NCI-H2081 treated with DMSO at 0.1 percent for 48 hours (cell line): ENCODE measurements at places on chromosomes 3 and 15.

GRCh38 chr3:117788061-117788460, 1078.5 kb downstream of the TUSC7 start:
- DNase-seq: no peak

DNA sequence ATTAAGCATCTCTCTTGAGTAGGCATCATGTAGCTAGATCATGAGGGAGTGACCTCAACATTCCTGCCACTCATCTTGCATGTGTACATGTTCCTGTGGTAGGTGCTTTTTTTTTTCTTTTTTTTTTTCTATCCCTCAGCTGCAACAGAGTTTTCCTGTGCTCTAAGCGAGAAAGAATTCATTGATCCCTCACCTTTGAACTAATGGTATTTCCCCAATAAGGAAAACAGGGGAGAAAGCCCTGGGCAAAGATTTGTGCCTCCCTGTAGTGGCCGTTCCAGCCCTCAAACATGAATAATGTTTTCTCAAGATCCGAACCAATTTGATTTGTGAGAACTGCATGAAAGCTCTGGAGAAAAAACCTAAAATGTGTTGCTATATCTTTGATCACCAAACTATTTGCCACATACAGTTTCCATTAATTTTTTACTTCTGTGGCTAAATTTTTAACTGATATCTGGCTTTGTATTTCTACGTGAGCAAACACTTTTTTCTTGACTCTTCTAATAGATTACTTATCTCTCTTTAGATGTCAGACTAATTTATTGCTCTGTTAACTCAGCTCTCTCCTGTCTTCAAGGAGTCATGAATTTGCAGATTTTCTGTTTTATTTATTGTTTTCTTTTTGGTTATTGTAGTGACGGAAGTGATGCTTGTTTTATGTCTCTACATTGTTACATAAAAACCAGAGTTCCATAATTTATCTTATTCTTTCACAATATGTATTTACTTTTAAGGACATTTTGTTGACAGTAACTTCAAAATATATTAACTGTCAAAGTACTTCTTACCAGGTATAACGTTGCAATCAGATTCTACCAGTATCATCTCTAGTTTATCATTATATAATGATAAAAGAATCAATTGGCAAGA, 1396.5 kb downstream of the OTOL1 start:
- no peak for DNase-seq

DNA sequence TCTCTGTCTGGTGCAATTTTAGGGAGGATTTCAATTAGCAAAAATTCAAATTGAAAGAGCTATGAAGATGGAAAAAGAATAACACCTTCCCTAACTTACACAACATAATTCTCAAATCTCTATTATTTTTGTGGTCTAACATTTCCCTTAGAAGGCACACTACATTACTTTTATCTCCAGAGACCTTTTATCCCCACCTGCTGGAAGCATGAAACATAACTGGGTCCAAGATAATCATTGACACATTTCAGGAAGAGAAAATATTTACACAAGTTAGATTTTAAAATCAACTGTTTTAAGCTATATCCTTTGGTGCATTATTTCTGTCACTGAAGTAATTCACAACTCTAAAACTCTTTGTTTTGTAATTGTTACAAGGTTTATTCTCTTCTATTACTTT, 779.5 kb downstream of the ROBO1 start:
- DNase-seq: no peak

- no peak for DNase-seq
Observed at GRCh38 chr15:32878869-32879805, 161.3 kb downstream of the GREM1 start.

DNA sequence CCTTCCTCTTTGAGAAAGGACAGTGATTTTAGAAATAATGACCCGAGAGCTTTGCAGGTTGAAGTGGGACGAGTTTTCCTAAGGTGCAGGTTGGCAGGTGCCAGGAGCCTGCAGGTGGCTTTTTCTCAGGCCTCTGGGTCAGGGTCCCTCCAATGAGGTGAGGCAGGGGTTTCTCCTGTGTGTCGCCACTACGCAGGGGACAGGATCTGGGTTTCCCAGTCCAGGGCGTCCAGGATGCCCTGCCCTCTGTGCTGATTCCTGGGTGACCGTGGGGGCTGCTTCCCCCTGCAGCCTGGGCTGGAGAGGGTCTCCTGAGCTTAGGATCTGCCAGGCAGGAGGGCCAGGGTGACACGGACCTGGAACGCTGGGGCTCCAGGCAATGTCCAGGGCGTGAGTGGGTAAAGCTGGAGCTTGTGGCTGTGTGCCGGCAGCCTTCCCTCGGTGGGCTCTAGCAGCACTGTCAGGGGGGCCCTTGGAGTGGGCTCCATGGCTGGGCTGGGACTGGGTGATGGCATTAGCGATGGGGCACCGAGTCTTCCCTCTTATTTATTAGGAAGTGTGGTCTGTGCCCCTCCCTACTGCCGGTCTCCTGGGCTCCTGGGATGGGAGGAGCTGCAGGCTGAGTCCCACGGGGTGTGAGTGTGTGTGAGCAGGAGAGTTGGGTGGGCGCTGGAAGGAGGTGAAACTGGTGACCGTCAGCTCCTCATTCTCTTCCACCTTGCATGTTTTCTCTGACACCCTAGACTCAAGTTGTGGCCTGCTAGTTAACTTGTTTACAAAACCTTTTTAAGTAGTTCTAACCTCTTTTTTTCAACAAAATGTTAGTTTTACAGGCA, 1.8 kb downstream of the APBA2 start:
- no peak for DNase-seq

DNA sequence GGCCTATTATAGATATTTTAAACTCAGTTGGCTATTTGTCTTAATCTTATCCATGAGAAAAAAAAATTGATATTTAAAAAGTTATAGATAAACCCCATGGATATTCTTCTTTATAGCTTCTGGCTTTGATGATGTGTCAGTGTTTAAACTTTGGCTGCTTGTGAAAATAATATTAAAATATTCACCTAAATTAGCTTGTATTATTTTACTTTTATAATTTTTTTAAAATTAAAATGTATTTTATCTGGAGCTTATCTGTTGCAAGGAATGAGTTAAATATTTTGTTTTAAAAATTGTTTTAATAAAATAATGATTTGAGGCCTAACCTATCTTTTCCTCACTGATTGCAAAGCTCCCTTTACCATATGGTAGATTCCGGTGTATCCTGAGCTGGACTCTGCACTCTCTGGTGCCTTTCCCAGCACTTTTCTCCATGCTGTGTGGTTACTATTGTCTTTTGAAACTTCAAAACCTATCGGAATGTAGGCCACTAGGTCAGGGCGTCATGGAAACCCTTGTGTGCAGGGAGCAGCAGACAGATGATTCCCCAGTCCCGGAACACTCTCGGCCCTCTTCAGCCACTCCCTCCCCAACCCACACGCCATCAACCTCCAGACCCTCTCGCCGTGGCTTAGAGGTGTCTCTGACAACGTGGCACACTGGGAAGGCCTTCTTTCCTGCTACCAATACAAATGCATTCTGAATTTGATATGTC, 252.3 kb upstream of the ATP10A start:
- no peak for DNase-seq

DNA sequence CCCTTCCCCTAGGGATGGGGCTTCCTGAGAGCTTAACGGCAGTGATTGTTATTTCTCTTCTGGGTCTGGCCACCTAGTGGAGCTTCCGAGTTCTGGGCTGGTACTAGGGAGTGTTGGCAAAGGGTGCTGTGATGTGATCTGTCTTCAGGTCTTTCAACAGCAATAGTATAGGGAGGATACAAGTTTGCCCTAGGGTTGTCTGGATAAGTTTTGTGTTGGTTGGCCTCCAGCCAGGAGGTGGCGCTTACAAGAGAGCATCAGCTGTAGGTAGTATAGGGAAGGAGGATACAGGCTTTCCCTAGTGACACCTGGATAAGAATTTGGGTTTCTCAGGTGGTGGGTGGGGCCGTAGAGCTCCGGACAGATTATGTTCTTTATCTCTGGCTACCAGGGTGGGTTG, 19.2 kb upstream of the CPOX start:
- no peak for DNase-seq

- DNase-seq: no peak
Observed at GRCh38 chr3:51975852-51976549, 1.1 kb downstream of the ABHD14A start.

DNA sequence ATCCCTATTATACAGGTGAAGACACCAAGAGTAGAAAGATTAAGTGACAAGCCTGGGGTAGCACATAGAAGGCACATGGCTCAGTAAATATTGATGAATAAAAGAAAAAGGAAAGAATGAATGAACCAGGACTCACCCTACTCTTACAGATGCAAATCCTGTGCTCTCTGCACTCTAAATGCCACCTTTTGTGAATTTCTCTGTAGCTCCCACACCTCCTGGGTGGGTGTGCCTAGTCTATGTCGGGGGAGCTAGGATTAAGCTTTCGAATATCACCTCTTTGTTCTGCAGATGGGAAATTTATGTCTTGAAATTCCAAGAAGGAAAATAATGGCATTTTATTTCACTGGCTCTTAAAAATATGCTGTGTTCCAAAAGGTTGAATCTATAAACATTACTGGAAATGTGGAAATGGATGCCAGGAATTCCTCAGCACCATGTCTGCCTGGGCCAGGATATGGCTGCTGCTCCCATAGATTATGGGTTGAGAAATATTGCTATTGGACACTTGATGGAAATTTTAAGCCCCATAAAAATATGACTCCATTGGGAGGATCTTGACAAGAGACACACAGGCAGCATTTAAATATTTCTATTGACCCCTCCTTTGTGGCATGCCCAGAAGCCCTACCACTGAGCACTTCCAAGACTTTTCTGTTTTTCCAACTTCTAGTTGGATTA, 43.3 kb downstream of the CCNB2 start:
- no peak for DNase-seq

DNA sequence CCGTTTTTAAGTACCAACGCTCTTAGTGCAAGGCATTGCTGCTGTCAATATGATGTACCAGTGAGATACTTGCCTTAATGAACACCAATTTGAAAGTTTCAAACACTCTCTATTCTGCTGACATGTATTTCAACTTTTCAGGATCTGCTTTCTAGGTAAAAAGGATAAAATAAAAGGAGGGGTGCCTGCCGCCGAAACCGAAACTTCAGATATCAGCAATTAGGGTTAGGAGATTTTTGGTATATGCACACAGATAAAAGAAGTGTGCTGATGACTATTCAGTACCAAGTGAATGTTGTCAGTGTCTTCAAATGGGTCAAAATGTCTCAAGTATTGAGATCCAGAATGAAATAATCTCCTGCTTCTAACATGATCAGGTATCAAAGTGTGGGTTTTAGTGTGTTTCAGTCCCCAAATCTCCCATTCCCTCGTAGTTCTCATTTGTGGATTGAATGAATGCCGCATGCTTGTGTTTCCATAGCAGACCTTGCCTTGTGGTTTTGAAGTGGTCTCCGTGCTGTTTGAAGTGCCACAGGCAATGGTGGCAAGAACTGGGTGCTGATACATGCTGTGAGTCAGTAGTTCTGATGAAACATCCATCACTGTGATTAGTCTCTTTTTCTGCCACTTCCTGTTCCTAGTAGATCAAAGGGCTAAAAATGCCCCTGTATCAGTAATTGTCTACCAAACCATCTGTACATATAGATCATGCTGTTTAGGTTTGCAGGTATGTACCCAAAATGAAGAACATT, 22.5 kb downstream of the CHST14 start:
- no peak for DNase-seq

- no peak for DNase-seq
Observed at GRCh38 chr3:183357564-183358079, 70.8 kb downstream of the MCF2L2 start.

- no peak for DNase-seq
Observed at GRCh38 chr3:188125076-188125475, 28.9 kb upstream of the LPP start.

- no peak for DNase-seq
Observed at GRCh38 chr3:192902549-192902948, 15.1 kb downstream of the MB21D2 start.

DNA sequence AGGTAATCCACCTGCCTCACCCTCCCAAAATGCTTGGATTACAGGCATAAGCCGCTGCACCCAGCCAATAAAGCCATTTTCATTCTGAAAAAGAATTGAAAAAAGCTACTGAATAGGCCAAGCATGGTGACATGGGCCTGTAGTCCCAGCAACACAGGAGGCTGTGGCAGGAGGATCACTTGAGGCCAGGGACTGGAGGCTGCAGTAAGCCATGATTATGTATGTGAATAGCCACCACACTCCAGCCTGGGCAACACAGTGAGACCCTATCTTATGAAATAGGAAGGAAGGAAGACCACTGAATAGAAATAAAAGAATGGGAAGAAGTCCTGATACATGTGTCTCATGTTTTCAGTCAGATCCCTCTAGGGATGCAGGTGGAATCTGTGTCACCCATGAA, 36.0 kb upstream of the SEMA4B start:
- DNase-seq: no peak

GRCh38 chr15:49406352-49407118, 16.5 kb upstream of the FGF7 start:
- no peak for DNase-seq

GRCh38 chr15:87848012-87848411, 408.5 kb downstream of the NTRK3 start:
- no peak for DNase-seq

- DNase-seq: no peak
Observed at GRCh38 chr15:75193976-75194375, 7.7 kb upstream of the C15orf39 start.

GRCh38 chr3:42535981-42536784, 33.7 kb downstream of the VIPR1 start:
- DNase-seq: no peak

DNA sequence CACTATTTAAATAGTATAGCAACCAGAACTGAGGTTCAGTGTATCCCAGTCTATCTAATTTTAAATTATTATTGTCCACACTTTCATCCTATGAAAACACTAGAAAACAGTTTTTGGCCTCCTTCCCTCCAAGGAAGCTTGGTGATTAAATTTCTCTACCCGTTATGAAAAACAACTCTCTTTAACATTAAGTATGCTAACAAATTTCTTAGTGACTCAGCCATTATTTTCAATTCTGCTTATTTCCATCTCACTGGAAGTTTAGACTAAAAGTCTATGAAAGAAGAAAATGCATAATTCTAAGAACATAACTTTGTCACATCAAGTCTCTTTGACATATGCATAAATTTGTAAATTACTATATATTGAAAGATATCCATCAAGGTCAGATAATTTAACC, 185.2 kb downstream of the NSUN3 start:
- DNase-seq: no peak

GRCh38 chr3:11185144-11185543, 30.9 kb downstream of the HRH1 start:
- DNase-seq: no peak

GRCh38 chr3:66362541-66362941, 138.3 kb downstream of the LRIG1 start:
- DNase-seq: no peak

- no peak for DNase-seq
Observed at GRCh38 chr3:155704061-155704460, 40.8 kb downstream of the PLCH1 start.

- DNase-seq: no peak
Observed at GRCh38 chr3:51830345-51830744, 31.1 kb upstream of the IQCF2 start.
